ENCODE measurements at places on chromosomes 11 and 22. TPM values are rescaled to one million over a fixed set of nuclear protein-coding genes. Genes with fewer than 3 reads are reported as not detected.

GRCh38 chr22:45291061-45291930 is 6.5 kb downstream of the UPK3A start:
- H3K27me3 ChIP-seq, result peaks cover 5% of the 10 kb centered on the region
- H3K4me1 ChIP-seq, result peaks cover 8% of the 10 kb centered on the region
- H3K27ac ChIP-seq, result no peak overlapping the region
- no peak for DNase-seq
- no peak overlapping the region for H3K4me3 ChIP-seq
- no peaks in the 10 kb centered on the region for H3K36me3 ChIP-seq

C11orf42 gene
- not detected for total RNA-seq

UPK2 gene
- total RNA-seq, result not detected

PATE4 gene
- total RNA-seq, result not detected

TEX12 gene
- not detected for total RNA-seq

PYGM gene
- 2.9 TPM for total RNA-seq

All from activated CD8-positive, alpha-beta T cell treated with anti-CD3 and anti-CD28 coated beads, Interleukin-2, amount 10 ng/mL, durations not matched to agents 7 days and 5 days (primary cell).